RPMI7951 (cell line): ENCODE measurements at places on chromosomes 5 and 9.
A peak's percentile ranks its signal among the peaks of the same experiment; 100 is the strongest.

- DNase-seq: peak; percentile 61
These were observed 14.1 kb upstream of the AK3 start for GRCh38 chr9:4755026-4755609.

GRCh38 chr5:97383996-97384395, 200.9 kb upstream of the RIOK2 start:
- DNase-seq: no peak

GRCh38 chr9:26296910-26297572, 595.6 kb downstream of the CAAP1 start:
- DNase-seq: peak; percentile 71

DNA sequence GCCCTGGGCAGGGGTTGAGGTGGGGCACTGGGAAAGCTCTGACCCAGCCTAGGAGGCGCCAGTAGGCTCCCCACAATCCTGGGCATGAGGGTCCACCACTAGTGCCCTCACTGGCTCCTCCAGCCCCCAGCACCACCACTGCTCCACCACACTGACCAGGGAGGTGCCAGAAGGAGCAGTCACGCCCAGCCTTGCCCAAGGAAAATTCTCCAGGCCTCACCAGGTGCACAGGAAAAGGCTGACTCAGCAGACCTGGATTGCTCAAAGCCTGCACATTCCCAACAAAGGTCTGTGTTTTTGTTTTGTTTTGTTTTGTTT, 62.9 kb downstream of the ZNF354C start:
- DNase-seq: no peak

DNA sequence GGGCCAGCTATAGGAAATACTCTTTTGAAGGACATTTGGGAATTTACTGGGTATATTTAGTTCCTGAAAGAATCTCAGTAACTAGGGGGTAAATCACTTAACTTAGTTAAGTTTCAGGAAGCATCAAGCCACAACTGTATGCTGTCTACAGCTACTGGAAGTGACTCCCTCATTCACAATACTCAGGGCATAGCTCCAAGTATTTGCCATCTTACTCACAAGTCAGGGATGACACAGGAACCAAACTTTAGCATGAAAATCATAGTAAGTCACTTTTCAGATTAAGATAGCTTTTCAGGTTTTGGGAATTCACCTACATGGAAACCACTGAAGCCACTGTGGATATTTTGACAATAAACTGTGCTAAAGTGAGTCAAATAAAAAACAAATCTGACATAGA, 242.4 kb upstream of the ATP10B start:
- peak; percentile 18 for DNase-seq

DNA sequence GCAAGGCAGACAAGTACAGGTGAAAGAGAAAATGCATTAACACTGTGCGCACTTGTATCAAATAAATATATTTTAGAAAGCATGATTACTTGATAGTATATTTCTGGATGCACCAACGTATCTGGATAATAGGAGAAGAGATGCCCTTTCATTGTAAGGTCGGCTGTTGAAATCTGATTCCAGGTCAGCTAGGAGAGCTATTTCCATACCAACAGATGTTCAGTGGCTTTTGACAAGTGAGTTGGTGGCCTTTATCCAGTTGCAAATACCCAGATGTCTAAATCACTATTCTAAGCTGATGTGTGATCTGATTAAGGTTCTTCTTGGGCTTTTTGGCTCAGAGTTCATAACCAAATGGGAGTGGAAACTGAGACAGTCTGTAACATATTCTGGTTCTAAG, 128.2 kb upstream of the TBCA start:
- no peak for DNase-seq

DNA sequence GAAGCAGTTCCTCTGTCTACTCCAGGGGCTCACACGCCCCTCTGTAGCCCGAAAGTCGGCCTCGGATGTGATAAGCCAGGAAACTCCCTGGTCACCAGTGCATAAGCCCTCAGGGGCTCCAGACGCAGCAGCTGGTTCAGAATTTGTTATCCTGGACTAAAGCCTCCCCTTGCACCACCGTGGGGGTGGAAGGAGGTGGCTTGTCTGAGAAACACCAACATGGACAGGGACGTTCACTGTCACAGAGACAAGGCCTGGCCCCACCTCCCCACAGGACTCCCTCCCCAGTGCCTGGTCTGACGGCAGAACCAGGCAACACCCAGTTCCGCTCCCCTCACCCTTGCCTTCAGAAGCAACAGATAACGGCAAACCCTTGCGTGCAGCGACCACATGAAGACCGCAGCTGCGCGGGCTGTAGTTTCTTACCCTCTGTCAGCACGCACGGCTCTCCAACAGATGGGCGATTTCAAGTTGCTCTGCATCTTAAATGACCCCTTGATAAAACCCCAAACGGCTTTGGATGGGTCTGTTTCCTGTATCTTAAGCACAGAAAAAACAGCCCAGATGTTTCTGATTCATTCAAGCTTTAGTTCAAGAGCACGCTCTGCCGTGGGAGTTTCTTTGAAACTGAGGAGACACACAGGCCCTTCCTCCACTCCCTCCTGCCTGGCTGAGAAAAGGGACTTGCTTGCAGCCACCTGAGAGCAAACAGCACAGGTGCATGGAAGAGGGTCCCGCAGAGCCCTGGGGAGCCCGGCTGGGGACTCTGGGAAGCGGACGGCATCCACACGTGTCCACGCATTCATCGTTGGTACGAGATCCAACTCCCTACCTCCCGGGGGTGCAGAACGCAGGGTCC, 44.7 kb upstream of the NKD2 start:
- DNase-seq: peak; percentile 100

DNA sequence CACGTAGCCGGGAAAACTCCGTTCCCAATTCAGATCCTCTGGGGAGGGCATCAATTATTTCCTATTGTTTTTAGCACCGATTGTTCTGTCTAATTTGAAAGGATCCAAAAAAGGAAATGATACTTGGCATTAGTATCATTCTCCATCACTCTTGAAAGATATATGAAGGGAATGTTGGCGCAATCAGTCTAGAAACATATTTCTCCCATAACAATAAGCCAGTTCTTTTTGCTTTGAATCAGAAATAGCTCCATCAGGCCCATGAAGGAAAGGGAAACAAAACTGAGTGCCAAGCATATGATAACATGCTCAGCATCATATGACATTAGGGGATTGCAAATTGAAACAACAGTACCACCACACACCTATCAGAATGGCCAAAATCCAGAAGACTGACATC, 39.8 kb downstream of the SRD5A1 start:
- no peak for DNase-seq

- no peak for DNase-seq
These were observed 69.5 kb downstream of the FAM81B start for GRCh38 chr5:95460665-95461064.

- DNase-seq: no peak
These were observed 3.5 kb downstream of the RPS14 start for GRCh38 chr5:150446088-150446487.

- peak; percentile 92 for DNase-seq
These were observed 11.5 kb downstream of the PDLIM4 start for GRCh38 chr5:132268769-132269551.

GRCh38 chr5:51203598-51203997, 179.7 kb upstream of the ISL1 start:
- DNase-seq: no peak

DNA sequence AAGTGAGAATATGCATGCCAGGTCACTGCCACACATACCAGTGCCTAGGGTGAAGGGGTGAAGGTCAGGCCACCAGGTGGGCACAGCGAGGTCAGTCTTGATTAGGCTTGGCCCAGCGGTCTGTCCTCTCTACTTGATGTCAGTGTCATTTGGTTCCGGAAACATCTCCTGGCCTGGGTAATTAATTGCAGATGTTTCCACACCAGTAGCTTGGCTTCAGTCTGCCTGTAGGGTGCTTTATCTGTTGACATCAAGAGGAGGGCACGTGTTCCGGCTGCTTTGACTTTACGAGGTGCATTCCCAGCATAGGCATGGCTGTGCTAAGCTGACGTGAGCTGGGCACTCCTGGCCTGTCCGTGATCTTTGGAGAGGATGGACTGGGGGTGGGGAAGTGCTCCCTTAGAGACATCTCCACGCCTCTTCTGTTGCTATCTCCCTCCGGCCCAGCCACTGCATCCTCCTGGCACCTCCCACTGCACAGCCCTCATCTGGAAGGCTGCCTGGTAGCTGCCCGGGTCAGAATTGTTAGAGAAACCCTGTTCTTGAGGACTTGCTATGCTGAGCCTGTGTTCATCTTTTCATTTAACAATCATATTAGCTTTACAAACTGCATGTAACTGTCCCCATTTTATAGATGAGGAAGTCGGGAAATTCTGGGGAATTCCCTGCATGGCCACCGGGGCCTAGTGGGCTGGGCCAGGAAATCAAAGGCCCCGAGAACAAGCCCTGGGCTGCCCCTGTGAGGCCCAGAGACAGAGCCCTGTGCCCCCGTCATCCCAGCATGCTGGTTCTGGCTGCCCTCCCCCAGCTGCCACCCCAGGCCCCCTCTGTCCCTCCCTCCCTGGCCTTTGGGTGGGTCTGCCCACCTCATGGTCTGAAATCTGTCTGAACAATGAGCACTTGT, 29.1 kb downstream of the JADE2 start:
- DNase-seq: peak; percentile 99

DNA sequence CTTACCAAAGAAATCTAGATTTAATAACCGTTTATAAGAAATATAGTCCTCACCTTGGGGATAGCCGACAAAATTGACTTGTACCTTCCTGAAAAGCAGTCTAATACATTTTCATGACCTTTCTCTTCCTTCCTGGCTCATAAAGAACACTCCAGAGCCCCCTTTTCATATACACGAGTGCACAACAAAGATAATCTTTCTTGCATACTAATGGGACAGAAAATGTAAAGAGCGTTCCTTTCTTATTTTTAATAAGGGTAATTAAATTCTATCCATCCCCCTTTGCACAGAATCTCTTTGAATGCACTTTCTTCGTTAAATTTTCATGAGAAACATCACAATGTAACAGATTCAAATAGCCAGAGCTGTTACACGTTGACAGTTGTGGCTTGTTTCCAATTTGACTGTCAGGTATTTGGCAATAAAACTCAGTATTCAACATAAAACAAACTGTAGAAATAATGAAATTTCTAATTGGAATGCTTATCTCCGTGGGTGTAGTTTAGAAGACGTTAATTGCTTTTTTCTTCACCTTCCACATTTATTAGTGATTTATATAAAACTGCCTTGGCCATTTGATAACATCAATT, 732.3 kb upstream of the DMAC1 start:
- no peak for DNase-seq

- no peak for DNase-seq
These were observed 26.2 kb upstream of the TNFAIP8 start for GRCh38 chr5:119329666-119330065.

DNA sequence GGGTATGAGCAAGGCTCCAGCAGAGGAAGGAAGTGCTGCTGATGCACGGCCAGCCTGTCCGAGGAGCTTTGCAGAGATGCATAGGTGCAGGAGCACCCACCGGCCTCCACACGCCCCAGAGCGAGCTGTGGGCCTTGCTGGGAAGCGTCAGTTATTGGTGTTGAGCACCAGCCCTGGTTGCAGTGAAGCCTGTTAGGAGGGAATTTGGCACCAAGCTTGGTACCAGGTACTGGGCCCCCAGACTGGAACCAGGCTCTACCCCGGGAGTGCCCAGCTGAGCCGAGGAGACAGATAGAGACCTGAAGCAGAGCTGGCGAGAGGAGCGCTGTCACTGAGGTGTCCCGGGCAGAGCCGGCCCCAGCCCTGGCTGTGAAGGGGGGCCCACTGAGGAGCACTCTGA, 5.2 kb downstream of the TCF7 start:
- no peak for DNase-seq

GRCh38 chr5:170635706-170636105, 131.9 kb downstream of the KCNIP1 start:
- no peak for DNase-seq

DNA sequence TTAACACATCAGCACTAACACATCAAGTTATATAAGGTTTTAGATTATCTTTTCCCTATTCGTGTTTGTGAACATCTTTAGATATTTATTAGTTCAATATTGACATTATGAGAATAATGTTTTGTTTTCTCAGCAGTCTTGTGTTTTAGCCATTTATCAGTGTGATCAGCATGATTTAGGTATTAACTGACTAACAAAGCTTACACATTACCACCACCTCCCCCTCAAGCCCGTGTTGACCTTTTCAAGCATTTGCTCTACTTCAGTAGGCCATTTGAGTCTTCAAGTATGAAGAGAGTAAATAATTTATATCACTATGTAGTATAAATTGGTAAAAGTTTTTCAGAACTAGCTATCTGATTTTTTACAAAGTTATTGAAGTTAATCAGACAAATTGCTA, 6.9 kb downstream of the PBX3 start:
- DNase-seq: no peak

GRCh38 chr5:78331523-78332080, 28.8 kb upstream of the SCAMP1 start:
- no peak for DNase-seq

DNA sequence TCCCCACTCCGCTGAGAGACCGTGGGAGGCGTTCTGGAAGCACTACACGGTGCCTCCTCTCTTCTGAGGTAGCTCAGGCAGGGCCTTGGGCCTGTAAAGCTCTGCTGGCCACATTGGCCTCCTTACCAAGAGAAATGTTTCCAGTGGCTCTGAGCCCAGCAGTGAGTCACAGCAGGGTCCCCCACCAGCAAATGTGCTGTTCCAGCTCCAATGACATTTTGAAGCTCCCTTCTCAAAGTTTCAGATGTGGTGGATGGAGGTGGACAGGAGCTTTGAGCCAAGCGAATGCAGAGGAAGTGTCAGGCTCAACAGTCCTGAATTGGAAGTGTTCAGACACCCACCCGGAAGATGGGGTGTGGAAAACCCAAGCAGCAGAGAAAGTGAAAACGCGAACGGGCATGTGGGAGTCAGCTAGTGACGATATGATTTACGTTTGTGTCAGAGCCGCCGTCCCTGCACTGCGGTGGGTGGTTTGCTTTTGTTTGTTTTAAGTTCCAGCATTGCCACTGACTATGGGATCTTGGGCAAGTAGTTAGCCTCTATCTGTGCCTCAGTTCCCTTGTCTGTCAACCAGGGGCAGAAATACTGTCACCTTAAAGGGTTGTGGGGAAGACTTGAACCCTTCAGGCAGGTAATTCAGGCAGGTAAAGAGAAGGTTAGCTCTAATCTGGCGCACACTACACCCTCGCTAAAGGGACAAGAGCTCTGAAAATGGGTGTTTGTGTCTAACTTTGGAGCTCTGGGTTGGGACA, 38.2 kb downstream of the C5orf15 start:
- peak; percentile 53 for DNase-seq

- DNase-seq: no peak
These were observed 92.6 kb downstream of the CWC27 start for GRCh38 chr5:64861281-64861680.

GRCh38 chr9:121282277-121283079, 14.5 kb downstream of the GSN start:
- DNase-seq: peak; percentile 92

GRCh38 chr5:180382926-180383325, 29.8 kb upstream of the GFPT2 start:
- no peak for DNase-seq

DNA sequence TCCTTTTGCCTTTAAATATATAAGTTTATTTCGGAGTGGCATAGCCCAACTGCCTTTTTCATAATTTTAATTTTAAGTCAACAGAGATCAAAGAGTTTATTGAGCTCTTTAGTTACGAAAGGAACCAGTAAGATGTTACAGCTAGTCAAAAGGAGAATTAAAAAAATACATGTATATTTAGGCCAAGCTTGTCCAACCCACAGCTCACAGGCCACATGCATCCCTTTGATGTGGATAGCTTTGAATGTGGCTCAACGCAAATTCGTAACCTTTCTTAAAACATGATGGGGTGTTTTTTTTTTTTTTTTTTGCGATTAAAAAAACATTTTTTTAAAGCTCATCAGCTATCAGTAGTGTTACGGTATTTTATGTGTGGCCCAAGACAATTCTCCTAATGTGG, 50.2 kb upstream of the IL31RA start:
- DNase-seq: no peak

GRCh38 chr5:80474929-80475328, 13.0 kb upstream of the FAM151B start:
- DNase-seq: no peak
